ENCODE measurements at places on chromosomes 1 and 21.

- DNase-seq, result no peak
Observed at GRCh38 chr21:36948686-36949085, 17.8 kb downstream of the HLCS start.

DNA sequence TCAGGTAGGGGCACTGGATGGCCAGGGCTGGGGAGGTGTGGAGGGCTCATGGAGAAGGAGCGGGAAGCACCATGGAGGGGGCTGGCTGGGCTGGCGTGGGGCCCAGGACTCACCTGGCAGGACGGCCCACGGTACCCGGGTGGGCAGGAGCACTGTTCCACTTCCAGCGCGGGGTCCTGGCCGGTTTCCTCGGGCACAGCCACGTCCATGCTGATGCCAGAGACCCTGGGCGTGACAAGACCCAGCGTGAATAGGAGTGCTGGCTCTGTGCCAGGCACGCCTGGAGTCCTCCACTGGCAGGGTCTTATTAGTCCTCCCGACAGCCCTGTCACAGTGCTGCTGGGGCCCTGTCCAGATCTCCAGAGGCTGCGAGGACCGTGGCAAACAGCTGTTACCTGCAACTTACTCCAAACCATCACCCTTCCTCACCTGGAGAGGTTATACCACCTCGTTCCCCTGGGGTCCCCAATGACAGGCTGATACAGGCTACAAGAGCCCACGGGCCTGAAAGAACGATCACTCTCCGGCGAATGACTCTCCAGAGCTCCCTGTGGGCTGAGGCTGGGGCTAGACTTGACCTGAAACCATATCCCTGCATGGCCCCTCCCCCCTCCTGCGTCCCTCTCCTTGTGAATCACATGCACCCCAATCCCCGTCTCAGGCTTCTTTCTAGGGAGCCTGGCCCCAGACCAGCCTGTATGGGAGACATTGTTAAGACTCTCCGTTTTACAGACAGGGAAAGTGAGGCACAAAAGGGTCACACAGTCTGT is 62.1 kb downstream of the HSPG2 start:
- DNase-seq, result peak; percentile 26

GRCh38 chr1:203450001-203450400 is 25.6 kb upstream of the PRELP start:
- no peak for DNase-seq

DNA sequence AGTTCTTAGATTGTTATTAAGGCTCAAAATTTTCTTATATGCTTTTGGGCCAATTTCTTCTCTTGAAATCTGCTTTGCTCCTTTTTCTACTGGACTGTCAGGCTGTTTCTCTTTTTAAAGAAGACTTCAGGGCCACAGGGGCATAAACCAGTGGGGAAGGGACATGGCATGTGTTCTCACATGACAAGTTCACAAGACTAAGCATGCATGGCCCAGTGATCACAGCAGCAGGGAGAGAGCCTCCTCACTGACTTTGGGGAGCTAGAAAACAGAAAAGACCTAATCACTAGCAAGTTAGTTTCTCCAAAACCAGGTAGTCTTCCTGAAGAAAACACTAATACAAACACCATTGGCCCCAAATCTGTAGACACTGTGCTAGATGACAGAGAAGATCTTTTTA is 64.8 kb downstream of the RAB3GAP2 start:
- no peak for DNase-seq

- DNase-seq, result peak; percentile 56
Observed at GRCh38 chr1:84781946-84782771, 91.9 kb upstream of the SSX2IP start.

GRCh38 chr1:226912587-226913176 is 27.4 kb upstream of the COQ8A start:
- no peak for DNase-seq

GRCh38 chr1:52913537-52913936 is 8.0 kb downstream of the ECHDC2 start:
- DNase-seq, result no peak

GRCh38 chr1:176110203-176110602 is 96.9 kb downstream of the COP1 start:
- DNase-seq, result no peak

DNA sequence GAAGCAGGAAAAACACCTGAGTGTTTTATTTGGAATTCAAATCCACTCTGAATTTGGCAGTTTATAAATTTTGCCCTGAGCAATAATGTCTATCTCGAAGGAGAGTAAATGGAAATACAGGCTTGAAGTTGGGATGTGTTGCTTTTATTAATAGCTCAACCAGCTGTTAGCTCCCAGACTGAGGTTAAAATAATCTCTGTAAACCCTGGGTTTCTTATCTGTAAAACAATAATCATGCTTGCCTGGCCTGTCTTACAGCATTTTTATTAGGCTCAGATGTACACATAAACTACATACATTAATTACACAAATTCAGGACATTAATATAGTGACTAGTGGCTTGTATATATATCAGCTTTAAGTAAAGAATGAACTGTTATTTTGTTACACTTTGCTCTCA is 148.5 kb downstream of the GALNT2 start:
- no peak for DNase-seq

DNA sequence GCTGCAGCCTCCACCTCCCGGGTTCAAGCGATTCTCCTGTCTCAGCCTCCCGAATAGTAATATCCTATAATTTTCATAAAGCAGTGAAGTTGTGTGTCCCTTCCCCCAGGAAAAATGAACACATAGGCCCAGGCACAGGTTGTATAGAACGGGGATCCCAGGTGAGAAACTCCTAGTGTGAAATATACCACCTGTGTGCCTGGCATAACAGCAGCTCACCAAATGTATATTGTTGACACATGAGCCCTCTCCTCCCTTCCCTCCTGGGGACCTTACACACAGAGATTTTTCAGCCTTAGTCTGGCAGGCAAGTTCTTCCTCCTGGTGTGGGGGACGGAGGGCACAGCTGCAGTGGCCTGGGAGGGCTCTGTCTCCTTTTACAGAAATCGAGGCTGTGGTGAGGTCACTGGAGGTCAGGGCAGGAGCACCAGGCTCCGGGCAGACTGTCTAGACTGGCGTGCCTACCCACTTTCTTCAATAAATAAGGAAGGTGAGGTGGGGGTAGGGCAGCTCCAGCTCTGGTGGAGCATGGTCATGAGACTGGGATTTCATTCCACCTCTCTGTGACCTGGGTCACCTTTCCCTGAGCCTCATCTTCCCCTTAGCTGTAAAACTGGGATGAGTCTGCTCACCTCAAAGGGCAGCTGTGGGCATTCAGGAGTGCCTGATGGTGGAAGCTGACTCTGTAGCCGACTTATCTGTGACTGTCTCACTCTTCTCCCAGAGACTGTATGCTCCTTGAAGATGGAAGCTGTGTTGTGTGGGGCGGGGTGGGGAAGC is 14.3 kb downstream of the RCC1 start:
- no peak for DNase-seq

GRCh38 chr1:208235356-208235981 is 8.7 kb downstream of the PLXNA2 start:
- DNase-seq, result no peak

- DNase-seq, result no peak
Observed at GRCh38 chr1:30780409-30780808, 22.8 kb upstream of the LAPTM5 start.

GRCh38 chr1:219812491-219813203 is 115.7 kb downstream of the SLC30A10 start:
- peak; percentile 84 for DNase-seq

GRCh38 chr1:240527086-240527485 is 84.9 kb downstream of the GREM2 start:
- DNase-seq, result peak; percentile 28

DNA sequence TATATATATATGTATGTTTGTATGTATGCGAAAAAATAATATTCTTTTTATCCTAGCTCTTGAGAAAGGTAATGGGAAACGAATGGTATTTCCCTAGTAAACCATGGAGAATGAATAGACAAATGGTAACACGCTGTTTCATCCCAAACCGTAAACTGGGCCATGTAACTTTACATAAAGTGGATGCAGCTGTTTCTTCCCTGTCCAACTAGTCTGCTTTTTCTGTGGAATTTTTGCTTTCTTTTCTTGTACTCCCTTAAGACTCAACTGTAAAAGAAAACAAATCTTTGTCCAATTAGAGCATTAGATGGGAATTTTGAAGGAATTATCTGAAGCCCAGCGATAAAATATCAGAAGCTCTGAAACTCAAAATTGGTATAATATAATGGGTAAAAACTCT is 198.1 kb downstream of the NFIA start:
- DNase-seq, result no peak

GRCh38 chr21:25457411-25457810 is 149.9 kb downstream of the MRPL39 start:
- DNase-seq, result no peak

DNA sequence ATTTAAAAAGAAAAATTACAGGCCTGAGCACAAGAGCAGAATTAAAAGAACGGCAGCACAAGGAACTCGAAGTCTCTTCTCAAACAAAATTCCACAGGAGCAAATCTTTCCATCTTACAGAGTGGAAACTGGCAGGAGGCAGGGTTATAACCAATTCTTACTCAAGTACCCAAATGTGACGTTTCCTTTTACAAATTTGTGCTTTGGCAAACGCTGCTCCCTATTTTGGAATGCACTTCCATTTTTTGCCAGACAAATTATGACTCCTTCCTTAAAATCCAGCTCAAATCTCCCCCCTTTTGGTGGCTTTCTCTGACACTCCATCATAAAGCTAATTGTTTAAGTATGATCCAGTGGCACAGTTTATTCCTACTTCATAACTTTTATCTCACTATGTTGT is 7.8 kb downstream of the ERI3 start:
- DNase-seq, result no peak

GRCh38 chr1:226738421-226738994 is 574 bp downstream of the ITPKB start:
- DNase-seq, result peak; percentile 36

GRCh38 chr1:83901547-83902155 is 97.3 kb downstream of the TTLL7 start:
- no peak for DNase-seq

- no peak for DNase-seq
Observed at GRCh38 chr1:185790194-185790735, 56.1 kb downstream of the HMCN1 start.

GRCh38 chr1:22556391-22557104 is 6.7 kb upstream of the EPHA8 start:
- DNase-seq, result no peak

GRCh38 chr1:102858695-102859094 is 249.6 kb downstream of the COL11A1 start:
- no peak for DNase-seq

DNA sequence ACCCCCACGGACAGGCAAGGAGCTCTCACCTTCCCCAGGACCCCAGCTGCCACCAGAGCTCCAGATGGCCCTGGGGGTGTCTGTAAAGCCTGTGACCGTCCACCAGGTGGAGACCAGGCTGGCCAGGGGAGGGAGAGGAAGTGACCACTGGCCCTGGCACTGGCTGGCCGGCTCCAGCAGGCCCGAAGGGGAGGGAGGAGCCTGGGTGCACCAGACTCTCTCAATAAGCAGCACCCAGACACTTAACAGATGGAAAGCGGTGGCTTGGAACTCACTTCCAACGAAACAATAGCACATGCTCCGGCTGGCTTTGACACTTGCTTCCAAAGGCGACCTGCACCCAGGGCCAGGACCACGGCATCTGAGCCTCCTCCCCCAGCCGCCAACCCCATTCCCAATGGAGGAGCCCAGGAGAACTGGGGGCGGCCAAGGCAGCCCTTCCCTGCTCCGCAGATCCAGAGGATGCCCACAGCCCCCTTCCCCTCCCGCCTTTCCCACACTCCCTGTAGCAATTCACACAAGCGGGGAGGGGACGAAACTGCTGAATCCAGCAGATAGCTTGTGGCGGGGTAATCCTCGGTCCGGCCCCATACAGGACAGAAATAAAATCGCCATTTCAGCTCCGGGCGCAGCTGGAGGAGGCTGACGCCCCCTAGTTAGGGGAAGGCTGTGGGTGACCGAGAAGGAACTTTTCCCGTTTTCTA is 742 bp upstream of the PDE9A start:
- no peak for DNase-seq

GRCh38 chr1:179047636-179047997 is 21.9 kb downstream of the FAM20B start:
- DNase-seq, result no peak

DNA sequence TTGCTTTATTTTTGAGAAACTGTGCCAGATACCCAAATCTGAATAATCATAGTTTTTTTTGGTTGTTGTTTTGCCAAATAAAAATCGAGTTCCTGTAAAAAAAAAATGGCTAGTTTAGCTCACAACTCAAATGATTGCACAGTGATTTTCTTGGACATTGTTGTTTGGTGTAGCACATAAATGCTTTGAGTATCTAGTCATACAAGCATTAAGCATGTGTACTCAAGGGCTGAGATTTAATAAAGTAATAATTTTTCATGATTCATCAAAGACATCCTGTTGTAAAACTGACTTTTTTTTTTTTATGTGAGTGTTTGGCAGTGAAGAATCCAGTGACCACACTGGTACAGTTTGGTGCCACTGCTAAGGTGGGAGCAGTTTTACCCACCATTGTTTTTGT is 18.8 kb downstream of the ITSN1 start:
- no peak for DNase-seq

- peak; percentile 15 for DNase-seq
Observed at GRCh38 chr21:36854391-36854790, 112.1 kb downstream of the HLCS start.

DNA sequence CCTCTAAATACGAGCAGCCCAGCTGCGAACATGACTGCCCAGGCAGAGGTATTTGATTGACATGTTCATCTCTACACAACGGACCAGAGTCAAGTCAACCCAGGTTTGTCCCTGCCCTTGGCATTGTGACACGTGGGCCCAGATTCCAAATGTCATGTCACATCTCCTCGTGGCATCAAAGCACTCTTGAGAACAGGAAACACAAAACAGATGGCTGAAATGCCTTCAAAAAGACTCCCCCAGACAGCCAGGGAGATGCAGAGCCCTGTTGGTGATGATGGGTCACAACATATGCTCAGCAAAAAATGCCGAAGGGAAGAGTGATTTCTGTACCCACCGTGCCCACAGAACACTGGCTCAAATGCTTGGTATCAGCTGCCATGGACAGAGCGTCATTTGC is 337.8 kb upstream of the DAB1 start:
- DNase-seq, result no peak

DNA sequence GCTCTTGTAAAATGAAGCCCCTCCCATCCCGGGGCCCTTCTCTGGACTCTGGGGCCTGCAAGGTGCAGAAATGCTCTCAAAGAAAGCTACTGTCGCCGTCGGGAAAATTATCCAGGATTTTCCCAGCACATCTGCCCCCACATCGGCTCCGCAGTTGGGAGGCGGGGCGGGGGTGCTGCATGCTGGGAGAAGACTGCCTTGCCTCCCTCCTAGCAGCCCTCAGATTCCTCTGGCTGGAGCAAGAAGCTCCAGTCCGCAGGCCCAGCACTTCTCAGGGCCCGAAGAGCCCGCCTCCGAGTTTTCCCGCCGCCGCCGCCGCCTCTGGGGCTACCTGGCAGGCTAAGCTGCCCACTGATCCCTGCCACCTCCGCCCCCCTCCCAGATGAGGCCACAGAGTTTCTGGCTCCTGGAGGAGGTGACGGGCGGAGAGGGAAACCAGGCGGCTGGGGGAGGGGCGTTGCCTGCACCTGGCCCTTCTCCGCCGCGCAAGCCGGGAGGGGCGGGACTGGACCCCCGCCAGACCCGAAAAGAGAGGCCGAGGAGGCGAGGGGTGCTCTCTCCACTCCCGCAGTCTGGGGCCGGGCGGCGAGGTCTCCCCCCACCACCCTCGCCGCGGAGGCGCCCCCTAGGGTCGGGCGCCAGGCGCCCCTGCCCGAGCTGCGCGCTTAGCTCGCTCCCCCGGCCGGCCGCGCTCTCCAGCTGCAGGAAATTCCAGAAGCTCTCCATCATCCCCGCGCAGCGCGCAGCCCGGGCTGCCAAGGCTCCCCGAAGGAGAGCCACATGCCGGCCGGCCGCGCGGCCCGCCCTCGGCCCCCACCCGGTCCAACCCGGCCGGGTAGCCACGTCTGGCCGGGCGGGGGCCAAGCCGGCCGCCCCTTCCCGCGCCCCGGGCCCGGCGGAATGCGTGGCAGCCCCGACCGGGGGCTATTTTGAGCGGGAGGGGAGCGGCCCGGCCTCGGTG is 28.8 kb downstream of the AHDC1 start:
- peak; percentile 17 for DNase-seq

Measured in NCI-H1436 (cell line).